Ecto neural progenitor cell (in vitro differentiated cells): ENCODE measurements at places on chromosomes 1 and 21.
A peak's percentile ranks its signal among the peaks of the same experiment; 100 is the strongest.

- DNase-seq, result no peak
Measured at GRCh38 chr1:29893046-29893723, 656.9 kb downstream of the PTPRU start.

- no peak for DNase-seq
Measured at GRCh38 chr1:175073633-175074032, 6.0 kb downstream of the TNN start.

GRCh38 chr1:89356658-89357400, 7.0 kb upstream of the GBP6 start:
- no peak for DNase-seq

- DNase-seq, result peak; percentile 86
Measured at GRCh38 chr1:162696286-162696862, 64.1 kb downstream of the DDR2 start.

GRCh38 chr1:228238007-228238406, 30.2 kb downstream of the OBSCN start:
- no peak for DNase-seq

DNA sequence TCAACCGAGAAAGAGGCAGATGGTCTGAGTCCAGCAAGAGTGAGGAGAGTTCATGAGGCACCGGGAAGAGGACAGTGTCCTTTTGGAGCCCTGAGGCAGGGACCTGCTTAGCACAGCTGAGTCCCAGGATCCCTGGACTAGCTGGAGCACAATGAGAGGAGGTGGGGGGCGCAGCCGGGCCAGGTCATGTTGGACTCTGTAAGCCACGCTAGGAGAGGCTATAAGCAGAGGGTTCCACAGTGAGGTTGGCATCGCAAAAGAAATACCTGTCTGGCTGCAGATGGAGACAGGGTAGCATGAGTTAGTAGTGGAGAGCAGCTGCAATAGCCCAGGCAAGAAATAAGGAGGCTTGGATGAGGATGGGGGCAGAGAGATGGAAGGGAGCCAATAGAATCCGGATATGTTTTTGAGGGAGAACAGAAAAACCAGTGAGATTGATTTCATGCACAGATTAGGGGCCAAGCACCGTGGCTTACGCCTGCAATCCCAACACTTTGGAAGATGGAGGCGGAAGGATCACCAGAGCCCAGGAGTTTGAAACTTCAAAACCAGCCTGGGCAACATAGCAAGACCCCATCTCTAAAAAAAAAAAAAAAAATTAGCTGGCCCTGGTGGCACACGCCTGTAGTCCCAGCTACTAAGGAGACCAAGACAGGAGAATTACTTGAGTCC, 98.2 kb downstream of the DHRS3 start:
- no peak for DNase-seq

- no peak for DNase-seq
Measured at GRCh38 chr21:14383596-14384180, 742 bp upstream of the HSPA13 start.

DNA sequence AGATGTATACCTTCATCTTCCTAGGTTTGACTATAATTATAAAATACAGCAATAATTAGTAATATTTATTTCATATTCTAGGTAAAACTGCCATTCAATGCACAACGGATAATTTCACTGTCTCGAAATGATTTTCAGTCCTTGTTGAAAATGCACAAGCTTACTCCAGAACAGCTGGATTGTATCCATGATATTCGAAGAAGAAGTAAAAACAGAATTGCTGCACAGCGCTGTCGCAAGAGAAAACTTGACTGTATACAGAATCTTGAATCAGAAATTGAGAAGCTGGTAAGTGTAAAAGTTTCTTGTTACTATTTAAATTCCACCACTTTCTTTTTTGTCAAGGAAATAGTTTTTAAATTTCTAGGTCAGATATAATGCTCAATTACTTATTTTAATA, 30.7 kb downstream of the BACH1 start:
- no peak for DNase-seq

- DNase-seq, result no peak
Measured at GRCh38 chr1:55346586-55346985, 131.4 kb upstream of the USP24 start.

DNA sequence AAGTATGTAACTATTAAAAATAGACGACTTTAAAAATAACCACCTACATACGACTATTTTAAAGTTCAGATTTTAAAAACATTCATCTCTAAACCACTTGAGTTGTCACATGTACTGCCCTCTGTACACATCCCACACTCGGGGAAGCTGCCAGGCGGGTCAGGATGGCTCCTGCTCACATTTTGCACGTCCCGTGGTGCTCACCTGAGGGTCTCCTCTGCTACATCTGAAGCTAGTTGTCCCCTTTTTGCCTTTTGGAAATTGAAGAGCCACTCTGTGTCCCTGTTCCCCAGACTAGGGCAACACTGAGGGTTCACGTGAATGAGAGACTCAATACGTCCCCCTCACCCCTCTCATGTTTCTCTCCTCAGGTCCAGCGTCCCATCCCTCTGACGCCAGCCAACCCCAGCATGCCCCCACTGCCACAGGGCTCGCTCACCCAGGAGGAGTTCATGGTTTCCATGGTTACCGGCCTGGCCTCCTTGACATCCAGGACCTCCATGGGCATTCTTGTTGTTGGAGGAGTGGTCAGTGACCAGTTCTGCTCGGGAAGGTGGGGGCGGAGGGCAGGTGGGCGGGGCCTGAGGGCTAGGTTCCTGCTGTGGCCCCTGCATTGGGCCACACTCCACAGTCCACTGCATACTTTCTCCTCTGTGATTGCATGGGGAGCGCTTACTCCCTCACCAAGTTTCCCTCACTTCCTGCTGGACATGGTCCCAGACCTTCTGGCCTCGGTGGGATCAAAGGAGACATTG, 13.0 kb upstream of the MIIP start:
- DNase-seq, result no peak

GRCh38 chr1:9019896-9020295, 6.3 kb downstream of the SLC2A7 start:
- DNase-seq, result no peak
